COR-L47 (cell line): ENCODE measurements at places on chromosomes 13 and 19.

DNA sequence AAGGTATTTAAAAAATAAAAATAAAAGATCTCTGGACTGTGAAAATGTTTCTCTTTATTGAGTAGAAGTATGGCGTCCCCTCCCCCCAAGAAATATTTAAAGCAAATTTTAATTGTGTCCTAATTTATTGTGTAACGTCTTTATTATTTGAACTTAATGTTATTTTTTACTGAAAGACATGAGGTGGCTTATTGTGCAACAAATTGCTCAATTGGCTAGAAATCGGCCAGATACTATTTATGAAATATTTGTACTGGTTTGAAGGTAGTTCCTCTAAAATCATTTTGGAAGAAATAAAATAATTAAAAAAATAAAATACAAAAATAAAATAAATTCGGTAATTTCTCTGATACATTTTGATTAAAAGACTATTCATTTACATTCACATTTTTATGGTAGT, 162.3 kb downstream of the DACH1 start:
- no peak for DNase-seq

GRCh38 chr19:4279267-4279529, 132 bp downstream of the SHD start:
- no peak for DNase-seq

DNA sequence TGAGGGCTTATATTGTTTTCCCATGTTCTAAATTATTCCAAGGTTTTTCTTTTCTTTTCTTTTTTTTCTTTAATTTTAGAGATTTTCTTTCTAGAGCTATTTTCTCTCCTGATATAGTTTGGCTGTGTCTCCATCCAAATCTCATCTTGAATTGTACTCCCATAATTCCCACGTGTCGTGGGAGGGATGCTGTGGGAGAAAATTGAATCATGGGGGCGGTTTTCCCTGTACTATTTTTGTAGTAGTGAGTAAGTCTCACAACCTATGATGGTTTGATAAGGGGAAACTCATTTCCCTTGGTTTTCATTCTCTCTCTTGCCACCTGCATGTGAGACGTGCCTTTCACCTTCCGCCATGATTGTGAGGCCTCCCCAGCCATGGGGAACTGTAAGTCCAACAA, 1906.4 kb upstream of the PRR20A start:
- no peak for DNase-seq

- no peak for DNase-seq
Measured at GRCh38 chr13:31121379-31122140, 40.1 kb downstream of the HSPH1 start.

DNA sequence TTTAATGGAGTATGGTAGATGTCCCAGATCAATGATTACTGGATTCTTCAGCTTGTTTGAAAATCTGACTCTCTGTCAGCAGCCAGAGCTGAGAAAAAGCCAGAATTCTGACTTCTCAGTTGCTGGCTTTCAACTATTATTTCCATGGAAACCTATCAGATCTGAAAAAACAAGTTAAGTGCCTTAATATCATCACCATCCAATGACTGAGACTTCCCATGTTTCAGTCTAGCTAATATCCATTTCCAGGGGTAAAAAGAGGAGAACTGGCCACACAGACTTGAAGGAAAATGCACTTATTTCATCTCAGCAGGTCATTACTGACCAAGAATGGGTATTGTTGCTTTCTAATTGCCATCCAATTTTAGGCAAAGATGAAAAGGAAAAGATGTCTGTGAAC, 75.2 kb downstream of the TNFSF11 start:
- no peak for DNase-seq

DNA sequence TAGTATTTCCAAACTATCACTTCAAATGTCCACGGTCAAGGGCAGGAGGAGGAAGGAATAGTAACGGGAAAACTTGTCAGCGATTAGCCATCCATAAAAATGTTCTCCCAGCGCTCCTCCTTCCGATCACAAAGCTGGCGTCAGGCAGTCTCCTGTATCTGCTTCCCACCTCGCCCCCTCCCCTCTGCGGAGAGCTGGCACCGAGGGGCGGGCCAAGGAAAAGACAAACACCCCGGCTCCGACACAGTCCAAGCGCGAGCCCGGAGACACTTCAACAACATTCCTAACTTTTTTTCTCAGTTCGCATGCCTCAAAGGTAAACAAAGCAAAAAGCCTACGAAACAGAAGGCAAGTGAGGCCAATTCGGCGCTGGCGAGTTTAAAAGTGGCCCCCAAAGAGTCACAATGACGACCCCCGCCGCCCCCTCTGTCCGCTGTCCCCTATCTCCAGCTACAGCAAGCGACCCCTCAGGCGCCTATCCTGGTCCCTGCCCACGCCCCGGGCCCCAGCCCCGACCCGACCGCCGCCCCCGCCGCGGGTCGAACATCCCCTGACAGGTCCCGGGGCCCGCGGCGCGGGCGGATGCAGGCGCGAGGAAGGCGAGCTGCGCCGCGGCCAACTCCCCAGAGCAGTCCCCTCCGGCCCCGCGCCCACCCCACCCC, 736 bp downstream of the SMAD9 start:
- peak; percentile 79 for DNase-seq

- no peak for DNase-seq
Measured at GRCh38 chr13:82259284-82259683, 1623.0 kb downstream of the SLITRK1 start.

- DNase-seq = no peak
Measured at GRCh38 chr19:17289489-17289888, 7.8 kb downstream of the ANKLE1 start.

DNA sequence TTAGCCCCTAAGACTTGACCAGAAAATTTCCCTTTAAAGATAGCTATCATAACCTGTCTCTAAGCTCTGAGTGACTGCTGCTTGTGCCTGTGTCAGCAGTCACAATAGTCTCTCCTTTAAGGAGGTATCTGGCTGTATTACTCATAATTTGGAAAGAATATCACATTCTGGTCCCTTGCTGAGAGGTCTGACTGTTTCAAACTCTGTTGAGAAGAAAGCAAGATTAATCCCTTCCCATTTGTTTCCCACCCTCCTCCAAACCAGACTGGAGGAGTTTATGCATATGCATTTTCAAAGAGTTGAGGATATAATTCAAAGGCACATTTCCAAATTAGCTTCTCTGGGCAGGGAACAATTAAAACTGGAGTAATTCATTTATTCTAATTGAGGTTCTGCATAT, 2.3 kb downstream of the HTR2A start:
- DNase-seq = no peak

DNA sequence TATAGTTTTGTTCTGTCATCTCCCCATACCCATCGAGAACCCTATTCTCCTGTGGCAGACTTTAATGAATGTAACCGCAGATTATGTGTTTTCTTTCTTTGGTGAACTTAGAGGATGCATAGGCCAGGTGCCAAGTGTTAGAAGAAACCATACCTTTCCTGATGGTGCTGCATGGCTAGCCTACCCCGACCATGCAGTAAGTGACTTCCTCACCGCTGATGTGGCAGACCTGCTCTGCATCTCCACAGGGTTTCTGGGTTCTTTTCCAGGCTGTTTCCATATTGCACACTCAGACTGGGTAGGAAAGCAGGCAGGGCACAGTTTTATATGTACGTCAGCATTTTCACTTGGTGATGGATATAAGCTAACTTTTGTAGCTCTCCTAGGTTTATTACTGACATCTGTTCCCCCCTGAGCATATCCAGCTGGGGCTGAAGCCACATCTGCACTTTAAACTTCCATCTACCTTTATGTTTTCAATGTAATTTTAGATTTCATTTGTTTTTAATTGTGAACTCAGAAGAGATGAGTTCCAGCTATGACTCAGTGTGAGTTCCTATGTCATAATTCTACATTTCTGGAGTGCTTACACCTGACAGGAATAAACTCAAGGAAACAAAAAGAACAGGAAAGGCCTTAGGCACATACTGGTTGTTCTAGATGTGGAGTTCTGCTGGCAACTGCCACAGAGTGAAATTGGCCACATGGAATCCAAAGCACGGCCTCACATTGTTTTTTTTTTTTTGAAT, 42.3 kb downstream of the LRCH1 start:
- DNase-seq = no peak

GRCh38 chr13:95516021-95516420, 36.5 kb upstream of the CLDN10 start:
- no peak for DNase-seq

- DNase-seq = no peak
Measured at GRCh38 chr19:56572589-56572988, 5.3 kb downstream of the ZNF470 start.

DNA sequence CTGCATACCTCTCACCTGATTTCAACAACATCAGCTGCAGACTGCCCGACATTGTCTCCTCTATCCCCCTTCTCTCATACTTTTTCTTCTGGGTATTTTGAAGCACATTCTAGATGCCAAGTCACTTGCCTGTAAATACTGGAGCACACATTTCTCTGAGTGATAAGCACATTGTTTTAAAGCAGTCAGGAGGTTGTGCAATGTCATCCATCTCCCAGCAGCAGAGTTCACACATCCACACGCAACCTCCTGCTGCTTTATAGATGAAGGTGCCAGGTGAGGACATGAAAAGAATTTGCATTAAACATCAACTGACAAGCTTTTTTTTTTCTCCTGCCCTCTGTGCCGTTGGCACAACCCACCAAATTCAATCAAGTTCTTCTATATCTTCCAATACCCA, 5.5 kb downstream of the UPK1A start:
- no peak for DNase-seq

DNA sequence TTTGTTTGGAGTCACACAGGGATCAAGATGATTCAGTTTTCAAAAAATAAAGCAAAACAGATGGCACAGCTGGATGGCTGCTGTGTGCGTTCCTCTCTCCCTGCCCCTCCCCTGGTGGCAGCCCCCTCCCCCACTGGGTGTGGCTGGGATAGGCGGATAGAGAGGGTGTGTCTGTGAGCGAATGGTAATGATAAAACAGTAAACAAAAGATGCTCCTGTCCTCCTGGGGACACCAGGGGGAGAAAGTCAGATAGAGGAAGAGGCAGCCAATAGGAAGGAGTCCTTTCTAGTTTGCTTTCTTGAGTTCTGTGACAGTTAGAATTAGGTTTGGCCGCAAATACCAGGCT, 6.5 kb downstream of the TMEM255B start:
- peak; percentile 31 for DNase-seq

DNA sequence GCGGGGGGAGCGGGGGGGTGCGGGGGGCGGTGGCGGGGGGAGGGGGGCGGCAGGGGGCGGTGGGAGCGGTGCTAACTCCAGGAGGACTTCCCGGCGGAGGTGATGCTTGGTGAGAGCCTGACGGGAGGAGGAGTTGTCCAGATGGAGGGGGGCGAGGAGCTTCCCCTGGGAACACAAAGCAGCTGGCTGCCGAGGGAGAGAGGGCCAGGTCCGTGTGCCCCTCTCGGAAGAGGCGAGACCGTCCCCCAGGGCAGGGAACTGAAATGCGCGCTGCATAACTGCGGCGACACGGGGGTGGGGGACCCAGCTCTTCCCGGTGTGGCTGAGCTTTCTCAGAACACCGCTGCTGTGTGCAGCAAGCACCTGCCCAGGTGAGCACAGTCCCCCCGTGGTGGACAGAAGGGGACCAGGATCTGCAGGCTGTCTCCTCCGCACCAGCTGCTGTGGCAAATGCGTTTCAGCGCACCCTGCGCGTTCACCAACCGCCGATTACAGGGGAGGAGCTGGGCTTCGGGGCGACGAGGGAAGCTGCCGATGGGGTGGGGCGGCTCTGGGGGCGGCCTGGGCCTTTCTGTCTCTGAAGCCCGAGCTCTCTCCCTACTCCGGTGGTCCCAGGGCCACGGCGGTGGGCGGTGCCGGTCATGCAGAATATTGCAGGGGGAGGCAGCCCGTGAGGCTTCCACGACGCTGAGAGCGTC, 54.7 kb upstream of the F7 start:
- DNase-seq = no peak

- DNase-seq = no peak
Measured at GRCh38 chr13:59691501-59692066, 472.1 kb downstream of the DIAPH3 start.

DNA sequence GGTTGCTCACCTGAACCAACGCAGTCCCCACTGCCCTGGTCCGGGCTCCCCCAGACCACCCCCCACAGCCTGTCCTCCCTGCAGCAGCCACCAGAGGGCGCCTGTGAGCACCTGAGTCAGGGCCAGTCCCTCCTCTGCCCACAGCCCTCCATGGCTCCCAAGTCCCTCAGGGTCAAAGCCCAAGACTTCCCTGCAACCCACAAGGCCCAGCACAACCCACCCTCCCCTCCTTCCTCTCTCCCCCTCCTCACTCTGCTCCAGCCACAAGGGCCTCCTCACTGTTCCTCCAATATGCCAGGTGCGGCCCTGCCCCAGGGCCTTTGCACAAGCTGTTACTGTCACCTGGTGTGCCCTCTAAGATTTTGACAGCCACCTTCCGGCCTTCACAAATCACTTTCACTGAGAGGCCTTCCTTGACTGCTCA, 10.9 kb downstream of the GNA15 start:
- DNase-seq = no peak

- DNase-seq = peak; percentile 8
Measured at GRCh38 chr13:28636677-28637317, 22.1 kb upstream of the POMP start.

DNA sequence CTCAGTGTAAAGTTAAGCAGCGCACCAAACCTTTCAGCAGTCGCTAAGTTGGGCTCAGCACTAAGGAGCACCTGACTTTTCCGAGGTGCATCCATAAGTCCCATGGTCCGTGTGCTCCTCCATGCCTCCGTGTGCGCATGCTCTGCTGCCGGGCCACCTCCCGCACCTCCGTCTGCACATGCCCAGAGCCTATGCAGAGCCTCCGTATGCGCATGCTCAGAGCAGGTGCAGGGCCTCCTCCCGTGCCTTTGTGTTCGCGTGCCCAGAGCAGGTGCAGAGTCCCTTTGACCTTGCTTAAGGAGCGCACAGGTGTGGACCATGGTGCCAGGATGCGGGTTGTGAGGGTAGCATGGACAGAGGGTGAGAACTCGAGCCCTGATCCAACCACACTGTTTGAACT, 46.0 kb downstream of the ATP11A start:
- DNase-seq = peak; percentile 10

- no peak for DNase-seq
Measured at GRCh38 chr19:4991996-4992698, 23.2 kb downstream of the KDM4B start.

- DNase-seq = no peak
Measured at GRCh38 chr19:18262144-18262543, 12.1 kb downstream of the IQCN start.

DNA sequence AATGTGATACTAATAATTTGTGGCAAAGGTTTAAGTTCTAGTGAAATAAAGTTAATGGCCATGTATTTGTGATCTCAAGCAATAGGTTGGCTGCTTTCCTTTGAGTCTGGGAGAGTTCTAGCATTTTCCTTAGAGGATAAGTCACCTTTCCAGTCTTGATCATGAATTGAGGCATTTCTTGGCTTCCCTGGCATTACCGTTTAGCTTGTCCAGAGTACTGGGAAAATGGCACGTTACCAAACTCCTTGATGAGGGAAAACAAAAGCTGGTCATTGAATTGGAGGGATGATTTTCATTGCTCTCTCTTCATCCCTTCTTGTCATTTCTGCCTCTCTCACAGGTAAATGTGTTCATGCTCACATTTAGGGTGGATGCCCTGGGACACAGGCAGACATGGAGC, 34.0 kb upstream of the SPRY2 start:
- no peak for DNase-seq

- DNase-seq = no peak
Measured at GRCh38 chr19:49968279-49968922, 7.4 kb upstream of the SIGLEC11 start.

GRCh38 chr13:27355894-27356293, 68.5 kb upstream of the GTF3A start:
- DNase-seq = no peak
